ENCODE measurements at places on chromosomes 4 and X.

GRCh38 chr4:74682567-74683359 is 111.6 kb downstream of the BTC start:
- peak; percentile 6 for DNase-seq

DNA sequence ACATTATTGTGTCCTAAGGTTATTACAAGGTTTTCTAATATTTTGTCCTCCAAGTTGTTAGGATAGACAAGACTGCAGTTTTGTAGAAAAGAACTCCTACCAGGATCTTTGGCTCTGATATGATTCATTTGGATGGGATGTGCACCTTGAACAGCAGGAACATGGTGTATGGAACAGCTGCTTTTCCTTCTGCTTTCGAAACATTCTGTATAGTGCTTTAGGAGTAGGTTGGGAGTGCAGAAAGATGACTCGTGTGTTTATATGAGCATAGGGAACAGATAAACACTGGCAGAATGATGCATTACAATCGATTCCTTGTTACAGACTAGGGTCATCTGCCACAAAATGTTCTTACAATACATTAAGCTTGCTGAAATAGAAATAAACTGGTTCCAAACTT is 790.1 kb downstream of the DMD start:
- no peak for DNase-seq

GRCh38 chr4:102525504-102525903 is 24.3 kb downstream of the NFKB1 start:
- no peak for DNase-seq

DNA sequence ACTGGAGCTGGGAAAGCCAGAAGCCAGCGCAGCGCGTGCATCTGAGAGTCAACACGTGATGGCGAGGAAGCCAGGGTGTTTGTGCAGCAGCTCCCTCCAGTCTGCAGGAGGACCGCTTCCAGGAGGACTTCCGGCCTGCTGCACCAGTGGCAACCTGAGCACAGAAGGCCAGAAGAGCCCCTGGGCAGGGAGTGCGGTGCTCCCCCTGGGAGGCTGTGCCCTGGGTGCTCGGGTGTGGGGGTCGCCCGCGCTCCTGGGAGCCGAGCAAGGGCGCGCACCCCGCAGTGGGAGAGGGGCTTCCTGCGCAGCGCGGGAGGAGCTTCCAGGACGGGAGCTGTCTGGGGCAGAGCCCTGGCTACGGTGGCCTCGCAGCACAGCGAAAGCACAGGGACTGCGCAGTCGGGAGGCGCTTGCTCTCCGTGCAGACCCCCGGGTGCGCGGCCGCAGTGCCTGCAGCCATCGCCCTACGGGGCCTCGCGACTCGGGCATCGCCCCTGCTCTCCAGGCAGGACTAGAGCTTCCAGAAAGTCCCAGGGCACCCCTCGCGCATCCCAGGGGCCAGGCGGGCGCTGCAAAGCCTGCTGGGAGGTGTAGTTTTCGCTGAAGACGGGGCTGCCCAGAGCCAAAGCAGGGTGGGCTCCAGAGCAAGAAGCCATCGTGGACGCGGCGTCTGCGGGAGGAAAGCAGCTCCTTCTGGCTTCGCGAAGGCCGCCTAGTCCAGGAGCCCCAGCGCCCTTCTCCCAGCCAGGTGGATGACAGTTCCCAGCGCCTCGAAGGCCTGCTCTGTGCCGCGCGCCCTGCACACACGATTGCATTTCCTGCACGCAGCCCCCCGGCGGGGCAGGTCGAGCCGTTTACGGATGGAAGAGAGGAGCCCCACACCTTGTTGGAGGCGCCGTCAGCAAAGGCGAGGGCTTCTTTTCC is 24.1 kb upstream of the WFS1 start:
- no peak for DNase-seq

DNA sequence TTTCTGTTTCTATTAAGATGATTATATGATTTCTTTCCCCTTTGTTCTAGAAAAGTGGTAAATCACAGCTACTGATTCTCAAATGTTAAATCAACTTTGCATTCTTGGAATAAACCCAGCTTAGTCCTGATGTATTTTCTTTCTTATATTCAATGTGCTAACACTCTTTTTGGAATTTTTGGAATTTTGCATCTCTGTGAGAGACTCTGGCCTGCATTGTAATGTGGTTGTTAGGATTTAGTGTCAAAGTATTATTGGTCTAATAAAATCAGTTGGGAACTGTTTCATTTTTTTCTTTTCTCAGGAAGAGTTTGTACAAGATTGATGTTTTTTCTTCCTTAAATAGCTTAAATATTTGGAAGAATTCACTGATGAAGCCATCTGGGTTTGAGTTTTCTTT is 109.6 kb downstream of the KIT start:
- no peak for DNase-seq

DNA sequence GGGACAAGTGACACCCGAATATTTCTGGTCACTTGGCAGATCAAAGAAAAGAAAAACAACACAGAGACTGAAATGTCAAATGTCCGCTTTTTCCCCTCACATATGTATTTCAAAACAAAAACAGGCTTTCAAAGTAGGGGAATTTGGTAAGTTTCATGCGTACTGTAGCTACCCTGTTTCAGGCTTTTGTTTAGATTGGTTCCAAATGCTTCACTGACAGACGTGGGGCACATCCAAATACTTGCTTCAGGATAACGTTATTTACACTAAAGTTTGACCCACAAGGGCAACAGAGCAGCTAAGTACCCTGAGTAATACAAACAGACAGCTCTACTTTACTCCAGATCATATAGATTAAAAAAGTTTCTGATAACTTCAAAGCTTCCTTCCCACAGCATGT is 804.5 kb upstream of the POU3F4 start:
- no peak for DNase-seq

DNA sequence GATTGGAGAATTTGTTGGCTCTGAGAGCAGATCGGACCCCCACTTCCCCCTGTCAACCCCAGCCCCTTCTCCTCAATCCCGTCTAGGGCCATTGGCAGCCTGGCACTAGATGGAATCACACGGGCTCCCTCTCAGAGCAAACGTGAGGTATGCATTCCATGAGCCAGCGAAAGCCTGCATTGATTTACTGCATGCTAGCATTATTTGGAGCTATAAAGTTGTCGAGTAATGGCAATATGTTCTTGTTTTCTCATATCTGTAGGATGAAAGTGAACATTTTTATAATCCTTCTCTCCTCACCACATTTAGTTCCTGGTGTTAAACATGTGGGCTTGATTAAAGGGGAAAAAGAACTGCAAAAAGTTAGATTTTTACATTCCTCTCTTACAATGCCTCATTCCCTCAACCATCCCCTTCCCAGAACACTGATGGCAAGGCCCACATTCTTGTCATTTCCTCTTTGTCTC is 159.2 kb downstream of the SPRY1 start:
- no peak for DNase-seq

DNA sequence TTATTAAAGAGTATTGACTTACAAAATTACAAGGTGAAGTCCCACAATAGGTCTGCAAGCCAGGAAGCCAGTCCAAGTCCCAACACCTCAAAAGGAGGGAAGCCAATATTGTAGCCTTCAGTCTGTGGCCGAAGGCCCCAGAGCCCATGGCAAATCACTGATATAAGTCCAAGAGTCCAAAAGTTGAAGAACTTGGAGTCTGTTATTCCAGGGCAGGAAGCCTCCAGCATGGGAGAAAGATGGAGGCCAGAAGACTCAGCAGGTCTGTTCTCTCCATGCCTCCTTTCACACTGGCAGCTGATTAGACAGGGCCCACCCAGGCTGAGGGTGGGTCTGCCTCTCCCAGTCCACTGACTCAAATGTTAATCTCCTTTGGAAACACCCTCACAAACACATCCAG is 18.1 kb downstream of the TDO2 start:
- no peak for DNase-seq

DNA sequence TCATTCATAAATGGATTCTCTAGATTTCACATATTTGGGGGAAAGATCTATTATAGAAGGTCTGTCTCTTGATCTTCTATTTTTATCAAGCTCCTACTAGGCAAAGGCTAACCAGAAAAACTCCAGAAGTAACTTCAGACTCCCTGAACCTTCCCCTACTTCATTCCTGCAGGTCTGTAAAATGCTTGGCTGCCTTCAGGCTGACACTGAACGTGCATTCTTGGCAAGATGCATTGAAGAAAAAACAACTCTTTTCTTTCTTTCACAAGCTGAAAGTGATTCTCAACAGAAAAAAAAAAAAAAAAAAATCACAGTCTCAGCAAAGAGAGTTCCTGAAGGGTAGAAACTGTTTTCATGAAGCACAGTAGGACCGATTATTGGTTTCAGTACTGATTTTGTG is 12.7 kb downstream of the OPHN1 start:
- no peak for DNase-seq

GRCh38 chrX:24646745-24647182 is 383 bp downstream of the PCYT1B start:
- DNase-seq, result no peak

- DNase-seq, result peak; percentile 16
Measured at GRCh38 chrX:23616361-23616760, 50.9 kb upstream of the PRDX4 start.

- no peak for DNase-seq
Measured at GRCh38 chr4:125268068-125268755, 46.5 kb upstream of the FAT4 start.

DNA sequence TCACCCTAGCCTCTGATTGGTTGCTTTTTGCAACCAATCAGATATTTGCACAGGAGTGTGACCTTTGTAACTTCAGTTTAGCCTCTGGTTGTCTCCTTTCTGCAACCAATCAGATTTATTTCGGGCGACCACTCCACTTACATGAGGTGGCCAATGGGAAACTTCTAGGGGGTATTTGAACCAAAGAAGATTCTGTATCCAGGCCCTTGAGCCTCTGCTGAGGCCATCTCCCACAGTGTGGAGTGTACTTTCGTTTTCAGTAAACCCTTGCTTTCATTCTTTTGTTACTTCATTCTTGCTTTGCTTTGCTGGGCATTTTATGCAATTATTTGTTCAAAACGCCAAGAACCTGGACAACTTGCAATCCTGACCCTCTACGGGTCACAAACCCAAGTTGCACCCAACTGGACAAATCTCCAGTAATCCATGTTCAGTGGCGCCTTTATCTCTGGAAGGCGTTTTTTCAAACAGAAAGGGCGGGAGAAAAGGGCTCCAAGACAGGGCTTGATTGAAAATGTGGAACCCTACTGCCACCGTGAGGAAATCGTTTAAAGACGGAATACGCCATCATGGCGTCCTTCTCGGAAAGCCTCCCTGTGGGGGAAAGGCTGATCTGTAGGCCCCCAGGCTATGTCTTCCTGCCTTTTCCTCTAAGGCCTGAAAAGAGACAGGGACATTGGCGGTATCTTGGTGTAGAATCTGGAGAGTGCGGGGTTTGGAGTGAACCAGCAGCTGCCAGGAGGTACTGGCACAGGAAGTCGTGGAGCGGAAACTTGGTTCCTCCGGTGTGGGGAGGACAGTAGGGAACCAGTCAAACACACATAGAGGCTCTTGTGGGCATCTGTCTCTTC is 184.6 kb downstream of the OR13H1 start:
- DNase-seq, result peak; percentile 93

DNA sequence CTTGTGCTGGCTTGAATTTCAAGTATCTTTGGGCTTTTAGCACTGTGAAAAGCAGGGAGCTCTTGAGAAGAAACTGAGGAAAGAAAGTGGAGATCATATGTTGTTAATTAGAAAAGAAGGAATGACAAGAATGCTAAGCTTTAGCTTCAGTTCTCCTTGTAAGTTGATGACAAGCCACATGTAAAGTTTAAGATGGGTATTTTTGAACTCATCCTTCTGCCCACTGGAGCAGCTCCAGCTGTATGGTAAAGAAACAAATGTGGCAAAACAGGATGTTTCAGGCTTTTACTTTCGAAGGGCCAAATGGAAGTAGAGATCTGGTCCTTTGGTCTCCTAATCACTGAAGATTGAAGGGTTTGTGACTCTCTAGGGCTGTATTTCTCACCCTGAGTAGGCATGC is 137.8 kb downstream of the GUCY2F start:
- no peak for DNase-seq

DNA sequence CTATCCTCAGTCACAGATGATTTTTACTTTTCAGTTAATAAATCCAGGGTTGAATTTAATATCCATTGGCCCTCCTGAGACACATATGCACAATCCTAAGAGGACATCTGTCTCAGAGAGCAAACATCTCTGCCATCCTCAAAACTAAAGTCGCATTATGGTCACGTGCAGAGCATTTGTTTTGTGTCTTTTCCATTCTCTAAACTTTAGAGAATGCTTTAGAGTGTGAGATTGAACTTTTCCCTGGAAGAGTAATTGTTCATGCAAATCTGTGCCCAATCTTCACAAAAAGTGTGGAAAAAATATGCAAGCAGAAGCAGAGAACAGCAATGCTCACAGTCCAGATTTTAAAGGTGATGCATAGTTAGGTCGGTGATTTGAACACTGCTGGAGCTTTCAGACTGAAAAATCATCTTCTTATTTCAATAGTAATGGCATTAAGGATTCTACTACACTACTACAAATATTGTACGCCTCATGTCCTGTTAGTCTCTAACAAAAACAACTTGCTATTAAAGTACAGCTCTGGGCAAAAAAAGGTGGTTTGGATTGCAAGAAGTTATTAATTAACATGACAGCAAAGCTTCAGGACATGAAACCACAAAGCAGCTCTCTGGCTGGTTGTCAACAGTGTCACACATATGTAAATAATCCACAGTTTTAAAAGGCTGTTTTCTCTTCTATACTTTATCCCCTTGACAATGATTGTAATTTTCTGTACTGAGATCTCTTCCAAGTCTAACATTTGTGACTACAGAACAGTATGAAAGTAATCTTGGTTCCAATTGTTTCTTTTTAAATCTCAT is 19.9 kb downstream of the DCHS2 start:
- DNase-seq, result peak; percentile 45

GRCh38 chr4:26866781-26867180 is 6.1 kb downstream of the STIM2 start:
- no peak for DNase-seq

GRCh38 chrX:103254171-103254824 is 657 bp downstream of the TCEAL8 start:
- no peak for DNase-seq

DNA sequence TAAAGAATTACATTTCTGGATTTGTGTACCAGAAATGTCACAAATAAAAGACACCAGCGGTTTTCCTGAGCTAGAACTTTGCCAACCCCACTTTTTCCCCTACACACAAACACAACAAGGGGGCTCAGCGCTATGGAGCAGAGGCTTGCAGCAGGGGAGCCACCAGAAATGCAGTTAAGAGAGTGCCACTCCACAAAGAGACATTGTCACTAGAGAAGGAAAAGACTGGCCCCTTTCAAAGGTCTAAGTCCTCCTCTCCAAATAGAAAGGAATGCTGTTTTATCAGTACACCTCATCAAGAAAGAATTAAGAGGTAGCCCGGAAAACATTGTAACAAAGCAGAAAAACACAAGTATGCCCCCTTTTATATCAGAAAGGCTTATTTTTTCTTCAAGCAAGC is 419.5 kb downstream of the HNRNPD start:
- DNase-seq, result no peak

DNA sequence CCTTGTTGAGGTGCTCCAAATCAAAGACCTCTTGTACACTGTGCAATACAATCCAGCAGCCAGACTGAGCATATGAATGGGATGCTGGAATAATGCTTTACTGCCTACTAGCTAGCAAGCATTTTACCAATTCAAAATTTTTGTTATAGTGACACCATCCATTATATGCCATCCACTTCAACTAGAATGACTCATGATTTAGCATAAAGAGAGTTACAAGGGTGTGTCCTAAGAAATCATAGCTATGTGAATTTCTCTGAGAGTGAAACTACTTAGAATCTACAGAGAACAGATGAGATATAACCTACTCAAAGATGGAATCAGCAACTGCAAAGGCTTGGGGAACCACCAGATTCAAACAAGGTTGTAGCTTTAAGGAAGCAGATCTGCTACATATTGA is 221.9 kb downstream of the LHFPL1 start:
- DNase-seq, result no peak

Data from NCI-H1417 (cell line).